ENCODE measurements at places on chromosomes 1 and 21.
A peak's percentile ranks its signal among the peaks of the same experiment; 100 is the strongest.

DNA sequence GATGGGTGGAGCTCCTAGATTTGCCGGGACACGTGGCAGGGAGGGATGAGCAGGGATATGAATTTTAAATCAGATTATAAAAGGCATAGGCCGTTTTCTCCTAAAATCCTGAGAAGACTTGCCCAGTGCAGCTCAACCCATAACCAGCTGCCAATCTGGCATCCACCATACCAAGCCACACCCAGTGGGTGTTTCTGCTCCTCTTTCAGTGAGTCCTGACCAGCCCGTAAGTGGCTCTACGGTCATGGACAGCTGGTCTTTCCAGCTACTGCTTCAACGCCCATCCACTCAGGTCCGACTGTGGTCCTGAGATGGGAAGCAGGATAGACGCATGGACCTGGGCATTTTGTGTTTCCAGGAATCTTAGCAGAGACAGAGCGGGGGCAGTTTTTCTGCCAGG, 107.2 kb downstream of the LAMC2 start:
- no peak for DNase-seq
- H3K36me3 ChIP-seq = no peaks in the 10 kb centered on the region
- H3K27me3 ChIP-seq = no peaks in the 10 kb centered on the region
- H3K4me1 ChIP-seq = no peaks in the 10 kb centered on the region
- H3K4me3 ChIP-seq = no peak overlapping the region

GRCh38 chr21:45366476-45366875, 38.5 kb upstream of the COL18A1 start:
- no peaks in the 10 kb centered on the region for H3K36me3 ChIP-seq
- DNase-seq = no peak
- H3K4me3 ChIP-seq = no peak overlapping the region
- H3K27ac ChIP-seq = no peak overlapping the region

DNA sequence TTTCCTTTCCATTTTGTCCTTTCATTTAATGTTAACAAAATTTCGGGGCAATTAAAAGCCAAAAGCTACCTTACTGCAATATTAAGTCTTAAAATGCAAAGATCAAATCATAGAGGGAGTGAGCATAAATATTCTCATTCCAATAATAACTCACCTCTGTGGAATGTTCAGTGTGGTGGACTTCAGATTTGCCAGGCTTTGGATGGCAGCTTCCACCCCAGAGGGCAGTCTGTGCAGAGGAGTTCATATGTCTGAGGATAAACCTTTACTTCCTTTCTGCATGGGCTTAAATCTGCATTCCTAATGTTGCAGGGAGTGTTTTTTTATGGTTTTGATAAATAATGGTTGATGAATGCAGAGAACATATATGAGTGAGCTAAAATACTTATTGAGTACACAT, 16.3 kb downstream of the KIAA0040 start:
- H3K27me3 ChIP-seq = no peaks in the 10 kb centered on the region
- H3K36me3 ChIP-seq = peaks cover 19% of the 10 kb centered on the region
- no peak overlapping the region for H3K4me3 ChIP-seq
- no peak for DNase-seq
- H3K4me1 ChIP-seq = no peaks in the 10 kb centered on the region

GRCh38 chr21:31665397-31665796, 5.9 kb downstream of the SOD1 start:
- no peak overlapping the region for H3K27ac ChIP-seq
- peaks cover 5% of the 10 kb centered on the region for H3K4me1 ChIP-seq
- DNase-seq = peak; percentile 43
- no peak overlapping the region for H3K4me3 ChIP-seq
- H3K27me3 ChIP-seq = no peaks in the 10 kb centered on the region

GRCh38 chr1:30329802-30330557, 393.4 kb downstream of the MATN1 start:
- no peak overlapping the region for H3K27ac ChIP-seq
- H3K36me3 ChIP-seq = no peaks in the 10 kb centered on the region
- no peak for DNase-seq

GRCh38 chr1:232943679-232944252, 6.6 kb upstream of the NTPCR start:
- H3K4me1 ChIP-seq = peaks cover 16% of the 10 kb centered on the region
- peak overlapping the region; percentile 62 for H3K27ac ChIP-seq
- H3K4me3 ChIP-seq = no peak overlapping the region

DNA sequence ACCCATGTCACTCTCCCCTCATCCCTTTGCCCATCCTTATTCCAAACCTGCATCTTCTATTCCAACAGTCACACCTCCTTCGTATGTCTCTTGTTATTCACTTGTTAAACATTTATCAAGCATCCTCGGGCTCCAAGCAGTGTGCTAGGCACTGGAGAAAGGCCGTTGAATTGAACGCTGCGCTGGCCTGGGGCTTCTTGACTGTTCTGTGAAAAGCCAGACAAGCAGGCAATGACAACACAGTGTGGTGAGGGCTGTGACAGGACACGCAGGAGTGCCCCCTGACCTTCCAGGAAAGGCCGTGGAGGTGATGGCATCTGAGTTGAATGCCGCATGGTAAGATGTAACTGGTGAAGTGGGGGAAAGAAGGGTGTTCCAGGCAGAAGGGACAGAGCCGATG, 19.2 kb downstream of the ETV3 start:
- no peaks in the 10 kb centered on the region for H3K27me3 ChIP-seq
- H3K36me3 ChIP-seq = peaks cover 19% of the 10 kb centered on the region
- no peak overlapping the region for H3K27ac ChIP-seq

- no peaks in the 10 kb centered on the region for H3K4me1 ChIP-seq
- H3K27me3 ChIP-seq = no peaks in the 10 kb centered on the region
- H3K27ac ChIP-seq = no peak overlapping the region
- H3K4me3 ChIP-seq = no peak overlapping the region
These were observed 64.2 kb upstream of the DPH5 start for GRCh38 chr1:101089613-101090338.

GRCh38 chr1:9101510-9102146, 27.3 kb downstream of the GPR157 start:
- H3K27me3 ChIP-seq = no peaks in the 10 kb centered on the region
- no peak overlapping the region for H3K27ac ChIP-seq
- H3K4me1 ChIP-seq = no peaks in the 10 kb centered on the region
- H3K4me3 ChIP-seq = no peak overlapping the region
- no peak for DNase-seq

- no peaks in the 10 kb centered on the region for H3K4me1 ChIP-seq
- H3K27ac ChIP-seq = no peak overlapping the region
- H3K4me3 ChIP-seq = no peak overlapping the region
These were observed 26.4 kb downstream of the KCNA10 start for GRCh38 chr1:110492573-110492972.

DNA sequence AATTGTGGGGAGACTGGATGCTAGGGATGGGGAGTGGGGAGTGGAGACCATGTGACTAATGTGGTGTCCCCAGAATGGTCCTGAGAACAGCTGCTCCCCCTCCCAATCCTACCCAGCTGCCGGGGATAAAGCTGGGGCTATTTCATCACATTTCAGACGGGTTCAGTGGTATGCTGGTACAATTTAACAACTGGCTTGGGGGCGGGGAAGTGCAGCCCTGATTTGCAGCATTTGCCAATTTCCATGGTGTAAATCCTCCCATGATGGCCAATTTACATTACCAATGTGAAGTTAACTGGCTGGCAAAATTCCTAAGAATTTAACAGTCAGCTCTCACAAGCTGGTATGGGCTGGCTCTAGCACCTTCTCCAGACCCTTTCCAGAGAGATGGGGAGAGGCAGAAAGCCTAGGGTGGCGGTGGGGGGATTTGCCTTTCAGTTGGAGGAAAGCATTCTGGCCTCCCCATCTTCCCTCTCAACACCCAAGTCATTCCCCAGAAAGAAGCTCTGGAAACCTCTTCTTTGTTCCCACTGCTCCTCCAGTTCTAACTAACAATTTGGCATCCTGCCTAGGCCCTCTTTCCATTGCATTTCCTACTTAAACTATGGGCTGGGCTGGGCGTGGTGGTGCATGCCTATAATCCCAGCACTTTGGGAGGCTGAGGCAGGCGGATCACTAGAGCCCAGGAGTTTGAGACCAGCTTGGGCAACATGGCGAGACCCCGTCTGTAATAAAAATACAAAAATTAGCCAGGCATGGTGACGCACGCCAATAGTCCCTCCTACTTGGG, 11.3 kb upstream of the ADGRB2 start:
- H3K4me3 ChIP-seq = no peak overlapping the region
- peaks cover 29% of the 10 kb centered on the region for H3K27me3 ChIP-seq
- DNase-seq = no peak
- H3K4me1 ChIP-seq = peaks cover 21% of the 10 kb centered on the region

GRCh38 chr1:175267716-175268416, 75.3 kb upstream of the KIAA0040 start:
- no peaks in the 10 kb centered on the region for H3K27me3 ChIP-seq
- H3K27ac ChIP-seq = no peak overlapping the region
- no peaks in the 10 kb centered on the region for H3K36me3 ChIP-seq
- no peak overlapping the region for H3K4me3 ChIP-seq
- no peaks in the 10 kb centered on the region for H3K4me1 ChIP-seq
- DNase-seq = no peak

DNA sequence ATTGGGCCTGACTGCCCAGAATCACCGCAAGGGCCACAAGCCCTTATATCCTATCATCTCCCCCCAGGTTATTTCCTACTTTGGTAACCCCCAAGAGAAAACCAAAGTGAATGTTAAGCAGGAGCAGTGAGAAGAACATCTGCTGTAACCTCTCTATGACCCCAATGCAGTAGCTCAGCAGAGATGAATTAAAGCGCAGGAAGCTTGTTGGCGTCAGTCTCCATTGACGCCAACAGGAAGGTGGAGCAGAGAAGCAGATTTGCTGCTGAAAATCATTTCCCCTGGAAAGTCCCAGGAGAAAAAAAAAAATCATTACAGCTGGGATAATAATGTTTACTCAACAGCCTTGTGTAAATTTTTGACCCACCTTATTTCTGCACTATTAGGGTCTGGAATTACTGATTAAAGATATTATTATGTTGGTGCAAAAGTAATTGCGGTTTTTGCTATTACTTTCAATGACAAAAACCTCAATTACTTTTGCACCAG, 33.2 kb upstream of the FAM163A start:
- H3K27ac ChIP-seq = no peak overlapping the region
- H3K36me3 ChIP-seq = no peaks in the 10 kb centered on the region
- H3K4me3 ChIP-seq = no peak overlapping the region
- DNase-seq = no peak
- no peaks in the 10 kb centered on the region for H3K4me1 ChIP-seq

DNA sequence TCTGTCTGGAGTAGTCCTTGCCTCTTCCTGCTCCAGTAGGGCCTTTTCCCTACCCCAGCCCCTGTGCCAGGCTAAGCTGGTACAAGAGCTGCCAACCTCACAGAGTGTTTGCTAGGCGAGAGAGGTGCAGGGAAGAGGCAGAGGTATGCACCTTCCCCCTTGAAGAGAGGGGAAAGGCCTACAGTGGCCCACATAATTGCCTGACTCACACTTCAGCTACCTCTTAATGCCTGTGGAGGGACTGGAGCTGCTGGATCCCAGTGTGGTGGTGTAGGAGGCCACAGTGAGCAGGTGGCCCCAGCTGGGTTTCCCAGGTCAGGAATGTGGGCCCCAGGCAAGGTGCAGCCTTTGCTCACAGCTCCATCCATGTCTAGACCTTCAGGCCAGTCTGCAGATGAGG, 3.3 kb upstream of the CCDC28B start:
- H3K4me1 ChIP-seq = peaks cover 59% of the 10 kb centered on the region
- DNase-seq = no peak
- H3K27me3 ChIP-seq = no peaks in the 10 kb centered on the region

GRCh38 chr1:20477348-20478056, 8.5 kb downstream of the CAMK2N1 start:
- H3K27me3 ChIP-seq = peaks cover 7% of the 10 kb centered on the region
- H3K27ac ChIP-seq = no peak overlapping the region
- peaks cover 2% of the 10 kb centered on the region for H3K4me1 ChIP-seq
- no peaks in the 10 kb centered on the region for H3K36me3 ChIP-seq

GRCh38 chr1:213327017-213327667, 276.1 kb downstream of the RPS6KC1 start:
- peaks cover under 1% of the 10 kb centered on the region for H3K4me1 ChIP-seq
- H3K4me3 ChIP-seq = no peak overlapping the region
- no peak overlapping the region for H3K27ac ChIP-seq
- no peaks in the 10 kb centered on the region for H3K36me3 ChIP-seq
- DNase-seq = no peak

DNA sequence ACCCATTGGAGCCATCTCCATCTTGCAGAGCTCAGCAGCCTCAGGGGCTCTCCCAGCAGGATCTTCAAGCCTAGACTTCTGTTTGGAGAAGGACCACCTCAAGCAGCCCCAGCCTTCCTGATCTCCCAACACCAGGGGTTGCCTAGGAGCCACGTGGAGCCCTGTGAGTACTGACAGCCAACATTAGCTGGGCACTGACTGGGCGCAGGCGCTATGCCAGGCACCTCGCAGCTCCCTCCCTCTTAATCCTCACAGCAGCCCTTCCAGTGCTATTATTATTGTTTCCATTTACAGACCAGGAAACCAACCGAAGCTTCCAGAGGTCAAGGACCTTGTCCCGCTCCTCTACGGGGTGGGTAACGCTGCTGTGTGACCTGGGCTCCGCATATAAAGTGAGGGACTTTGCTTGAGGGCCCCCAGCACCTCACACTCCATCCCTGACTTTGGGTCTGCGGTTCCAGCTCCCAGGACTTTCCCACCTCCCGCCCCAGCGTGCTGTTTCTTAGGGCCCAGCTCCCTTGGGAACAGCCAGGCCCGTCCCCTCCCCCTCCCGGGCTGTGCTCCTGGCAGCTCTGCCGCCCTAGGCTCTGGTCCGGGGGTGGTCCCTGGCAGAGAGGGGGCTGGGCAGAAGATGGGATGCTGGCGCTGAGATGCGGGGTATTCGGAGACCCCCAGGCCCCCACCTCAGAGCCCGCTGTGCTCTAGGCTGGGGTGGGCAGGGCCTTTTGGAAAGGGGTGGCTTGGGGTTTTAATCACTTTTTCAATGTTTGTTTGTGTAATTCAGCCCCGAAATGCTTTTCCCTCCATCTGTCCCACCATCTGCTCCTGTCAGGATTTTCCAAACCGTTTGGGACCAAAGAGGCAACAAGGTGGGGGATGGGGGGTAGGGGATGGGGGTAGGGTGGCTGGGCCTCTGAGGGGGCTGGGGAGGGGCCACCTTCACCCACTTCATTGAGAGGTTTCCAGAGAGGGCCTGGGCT, 4.1 kb upstream of the HPCA start:
- no peaks in the 10 kb centered on the region for H3K36me3 ChIP-seq
- H3K27ac ChIP-seq = no peak overlapping the region
- H3K4me1 ChIP-seq = peaks cover 4% of the 10 kb centered on the region
- no peak for DNase-seq
- no peak overlapping the region for H3K4me3 ChIP-seq
- peaks cover 25% of the 10 kb centered on the region for H3K27me3 ChIP-seq

- H3K4me3 ChIP-seq = no peak overlapping the region
- no peaks in the 10 kb centered on the region for H3K27me3 ChIP-seq
- DNase-seq = peak; percentile 35
- H3K27ac ChIP-seq = no peak overlapping the region
- H3K36me3 ChIP-seq = no peaks in the 10 kb centered on the region
- H3K4me1 ChIP-seq = no peaks in the 10 kb centered on the region
These were observed 57.9 kb downstream of the CENPF start for GRCh38 chr1:214660900-214661299.

DNA sequence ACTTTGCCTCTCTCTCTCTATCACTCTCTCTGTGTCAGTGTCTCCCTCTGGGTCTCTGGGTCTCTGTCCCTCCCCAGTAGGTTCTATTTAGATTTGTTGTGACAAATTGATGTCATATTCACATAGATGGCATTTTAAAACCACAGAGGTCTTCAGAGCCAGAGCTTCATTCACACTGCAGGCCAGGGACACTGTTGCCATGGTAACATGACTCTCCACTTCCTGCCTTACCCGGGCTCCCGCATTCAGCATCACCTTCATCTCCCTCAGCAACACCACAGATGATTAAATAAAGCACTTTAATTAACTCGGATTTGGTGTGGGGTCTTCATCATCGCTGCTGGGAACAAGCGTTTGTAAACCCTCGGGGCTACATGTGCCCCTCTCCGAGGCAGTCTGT, 132.6 kb downstream of the ETS2 start:
- no peak overlapping the region for H3K27ac ChIP-seq
- peaks cover 11% of the 10 kb centered on the region for H3K4me1 ChIP-seq
- no peak for DNase-seq
- no peaks in the 10 kb centered on the region for H3K36me3 ChIP-seq
- no peaks in the 10 kb centered on the region for H3K27me3 ChIP-seq
